Stimulated activated CD4-positive, alpha-beta T cell treated with anti-CD3 and anti-CD28 coated beads, Interleukin-4, amount 100 ng/mL, for 48 hours (primary cell): ENCODE measurements at places on chromosomes 4 and X.

GRCh38 chr4:84792366-84793301 is 173.9 kb downstream of the WDFY3 start:
- no peak for DNase-seq

GRCh38 chr4:10944321-10944720 is 259.8 kb upstream of the CLNK start:
- DNase-seq: no peak

DNA sequence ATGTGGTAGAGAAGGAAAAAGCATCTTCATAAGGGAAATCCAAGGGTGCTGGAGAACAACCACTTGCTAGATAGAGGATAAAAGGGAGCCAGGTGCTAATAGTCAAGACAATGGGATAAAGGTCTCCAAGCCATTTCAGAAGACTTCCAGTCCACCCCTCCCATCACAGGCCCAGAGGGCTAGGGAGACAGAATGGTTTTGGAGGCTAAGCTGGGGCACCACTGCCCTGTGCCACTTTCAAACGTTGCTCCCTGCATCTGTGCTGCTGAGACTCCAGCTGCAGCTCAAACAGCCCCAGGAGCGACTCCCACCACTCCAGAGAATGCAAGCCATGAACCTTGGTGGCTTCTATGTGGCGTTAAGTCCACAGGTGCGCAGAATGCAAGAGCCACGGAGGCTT is 38.4 kb upstream of the HUWE1 start:
- DNase-seq: no peak

DNA sequence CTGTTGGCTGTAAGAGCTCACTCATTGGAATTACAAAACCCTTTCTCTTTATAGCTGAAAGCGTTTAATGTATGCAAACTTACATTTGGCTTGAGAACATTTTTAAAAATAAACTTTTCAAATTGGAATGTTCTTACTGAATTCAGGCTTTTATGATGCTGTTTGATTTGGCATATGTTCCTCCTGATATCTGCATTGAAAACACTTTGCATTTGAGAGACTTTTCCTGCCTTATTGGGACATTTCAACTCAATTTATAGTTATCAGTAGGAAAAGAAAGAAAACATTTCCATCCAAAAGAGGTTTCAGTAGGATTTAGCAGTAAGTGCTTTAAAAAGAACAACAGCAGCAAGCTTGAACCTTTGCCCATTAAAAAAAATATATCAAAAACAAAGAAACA is 520.0 kb downstream of the IL1RAPL1 start:
- DNase-seq: no peak

- no peak for DNase-seq
Measured at GRCh38 chr4:133555671-133556070, 406.6 kb downstream of the PCDH10 start.
